ENCODE measurements at places on chromosomes 7 and 10.

DNA sequence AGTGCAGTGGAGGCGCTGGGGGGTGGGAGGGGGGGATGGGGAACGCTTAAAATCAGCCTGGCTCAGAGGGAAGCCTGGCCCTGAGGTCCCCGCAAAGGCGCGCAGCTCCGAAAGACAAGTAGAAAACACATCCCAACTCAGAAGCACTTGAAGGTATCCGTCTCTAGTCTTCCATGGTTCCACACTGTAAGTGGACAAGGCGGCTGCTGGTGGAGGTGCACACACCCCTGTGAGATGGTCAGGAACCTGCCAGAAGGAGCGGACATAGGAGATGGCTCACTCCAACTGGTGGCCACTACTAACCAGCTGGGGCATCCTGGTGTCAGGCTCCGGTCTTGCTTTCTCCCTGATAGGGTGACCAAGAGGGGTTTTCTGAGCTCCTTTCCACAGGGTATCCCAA lies 41.7 kb downstream of the CTBP2 start:
- no peak for DNase-seq

DNA sequence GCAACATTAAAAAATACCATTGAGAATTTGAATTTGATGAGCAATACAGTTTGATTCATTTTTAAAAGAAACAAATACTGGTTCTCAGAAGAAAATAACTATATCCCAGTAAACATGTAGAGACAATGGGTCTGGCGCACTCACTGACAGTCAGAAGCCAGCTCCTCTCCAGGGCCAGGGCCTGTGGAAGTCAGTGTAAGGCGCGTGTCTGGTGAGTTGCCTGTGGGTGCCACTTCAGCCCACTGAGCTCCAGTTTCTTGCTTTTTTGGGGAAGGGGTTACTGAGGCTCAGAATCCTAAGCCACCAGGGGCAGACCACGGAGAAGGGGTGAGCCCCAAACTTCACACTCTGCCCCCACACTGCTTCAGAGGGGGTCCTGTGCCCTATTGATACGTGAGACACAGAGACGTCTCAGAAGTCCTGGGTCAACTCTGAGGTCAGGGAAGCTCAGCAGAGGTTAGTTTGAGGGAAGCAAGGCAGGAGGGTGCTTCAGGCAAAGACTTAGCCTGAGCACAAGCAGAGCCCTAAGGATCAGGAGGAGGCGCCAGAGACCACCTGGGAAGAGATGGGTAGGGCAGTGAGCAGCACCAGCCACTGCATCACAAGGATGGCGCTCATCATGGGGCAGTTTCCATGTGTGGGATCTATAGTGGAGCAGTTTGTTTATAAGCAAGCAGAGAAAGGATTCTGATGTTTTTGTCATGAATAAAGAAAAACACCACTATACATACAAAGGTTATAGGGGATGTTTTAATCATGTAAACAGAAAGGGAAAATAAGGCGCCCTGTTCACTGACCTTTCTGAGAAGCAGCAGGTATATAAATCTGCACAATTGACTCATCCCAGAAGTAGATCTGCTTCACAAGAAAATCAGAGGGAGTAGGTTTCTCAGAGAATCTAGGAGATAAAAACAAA lies 95.7 kb downstream of the PKD1L1 start:
- no peak for DNase-seq

- DNase-seq: no peak
These were observed 244.5 kb downstream of the GATA3 start for GRCh38 chr10:8298896-8299570.

- DNase-seq: no peak
These were observed 592.7 kb upstream of the MGMT start for GRCh38 chr10:128874331-128874730.

GRCh38 chr10:49252313-49253034 lies 46.5 kb upstream of the C10orf71 start:
- DNase-seq: no peak

- DNase-seq: no peak
These were observed 11.3 kb downstream of the JAKMIP3 start for GRCh38 chr10:132077091-132077490.

DNA sequence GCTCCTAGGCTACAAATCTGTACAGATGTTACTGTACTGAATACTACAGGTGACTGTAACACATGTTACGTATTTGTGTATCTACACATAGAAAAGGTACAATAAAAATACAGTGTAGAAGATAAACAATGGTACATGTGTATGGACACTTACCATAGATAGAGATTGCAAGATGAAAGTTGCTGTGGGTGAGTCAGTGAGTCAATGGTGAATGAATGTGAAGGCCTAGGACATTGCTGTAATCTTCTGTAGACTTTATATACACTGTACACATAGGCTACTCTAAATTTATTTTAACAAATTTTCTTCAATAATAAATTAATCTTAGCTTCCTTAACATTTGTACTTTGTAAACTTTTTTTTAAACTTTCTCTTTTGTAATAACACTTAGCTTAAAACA lies 205.6 kb downstream of the RNLS start:
- no peak for DNase-seq

GRCh38 chr10:123549761-123550454 lies 116.2 kb upstream of the GPR26 start:
- no peak for DNase-seq

- DNase-seq: no peak
These were observed 92.9 kb downstream of the AHR start for GRCh38 chr7:17391366-17391765.

DNA sequence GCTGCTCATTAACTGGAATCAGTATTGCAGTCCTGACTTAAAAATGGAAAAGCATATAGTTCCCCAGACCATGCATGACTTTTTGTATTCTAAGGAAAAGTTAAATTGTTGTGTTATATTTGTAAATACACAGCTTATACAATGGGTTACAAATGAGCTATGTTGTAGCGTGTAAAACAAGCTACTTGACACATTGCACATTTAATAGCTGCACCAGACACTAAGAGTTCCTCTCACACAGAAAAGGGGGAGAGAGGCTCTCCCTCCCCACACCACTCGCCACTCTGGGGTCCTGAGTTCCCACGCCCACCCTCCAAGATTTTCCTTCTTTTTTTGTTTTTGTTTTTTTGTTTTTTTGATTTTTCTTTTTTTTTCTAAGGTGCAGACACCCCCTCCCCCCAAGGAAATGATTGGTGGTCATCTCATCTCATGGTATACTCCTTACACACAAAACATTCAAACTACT lies 6.3 kb downstream of the KLF6 start:
- DNase-seq: no peak

- peak; percentile 29 for DNase-seq
These were observed 169.3 kb downstream of the FAM107B start for GRCh38 chr10:14605231-14605925.

DNA sequence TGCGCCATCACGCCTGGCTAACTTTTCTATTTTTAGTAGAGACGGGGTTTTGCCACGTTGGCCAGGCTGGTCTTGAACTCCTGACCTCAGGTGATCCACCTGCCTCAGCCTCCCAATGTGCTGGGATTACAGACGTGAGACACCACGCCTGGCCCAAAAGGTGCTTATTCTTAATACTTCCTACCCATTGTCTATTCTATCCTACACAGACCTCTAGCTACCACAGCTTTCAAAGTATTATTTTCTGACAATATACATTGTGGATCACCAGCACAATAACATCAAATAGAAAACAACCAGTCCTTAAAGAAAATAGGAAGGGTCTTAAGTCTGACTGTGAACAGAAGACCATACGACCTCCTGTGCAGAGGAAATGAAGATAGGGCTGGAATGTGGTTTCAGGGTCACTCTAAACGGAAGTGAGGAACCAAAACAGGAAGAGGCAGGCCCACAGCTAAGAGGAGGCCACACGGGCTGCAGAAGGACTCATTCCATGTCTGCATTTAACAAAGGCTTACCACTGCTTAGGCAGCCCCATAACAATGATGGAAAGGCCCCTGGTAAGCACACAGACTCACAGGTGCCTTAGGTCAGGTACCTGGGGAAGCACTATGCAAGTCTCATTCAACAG lies 115.2 kb downstream of the ZFAND4 start:
- DNase-seq: peak; percentile 87

DNA sequence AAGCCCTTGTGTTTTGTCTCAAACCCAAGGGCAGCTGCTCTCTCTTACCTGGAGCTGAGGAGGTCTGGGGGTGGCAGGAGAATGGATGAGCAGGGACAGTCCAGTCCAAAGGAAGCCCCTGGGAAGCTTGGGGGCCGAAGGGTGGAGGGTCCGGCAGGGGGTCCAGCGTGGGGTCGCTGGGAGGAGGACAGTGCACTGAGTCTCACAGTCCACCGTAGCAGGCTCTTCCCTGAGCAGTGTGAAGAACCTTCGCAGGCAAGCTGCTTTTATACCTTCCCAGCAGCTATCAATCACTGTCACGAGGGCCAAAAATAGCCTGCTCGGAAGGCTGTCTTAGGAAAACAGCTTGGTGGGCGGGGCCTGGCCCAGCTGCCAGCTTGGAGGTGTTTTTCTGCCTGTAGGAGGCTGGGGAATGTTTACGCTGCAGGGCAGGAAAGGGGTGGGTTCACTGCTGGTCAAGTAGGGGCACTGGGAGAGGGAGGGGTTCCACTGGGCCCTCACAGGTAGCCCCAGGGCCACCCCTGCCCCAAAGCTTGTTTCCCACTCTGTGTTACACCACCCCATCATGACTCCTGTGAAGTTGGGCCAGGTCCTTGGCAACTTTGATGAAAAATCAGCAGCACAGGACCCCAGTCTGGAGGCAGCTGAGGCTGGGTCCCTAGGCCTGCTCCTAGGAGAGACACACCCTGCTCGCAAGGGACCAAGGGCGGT lies at the start of gene DEPP1:
DEPP1 (minus strand) TSS at position 240 of the 711 bp plus-strand sequence. CDS start 779 bp downstream, outside the sequence.
- no peak for DNase-seq

Data from NB4 (cell line).